ENCODE measurements at places on chromosomes 7 and 10.

- DNase-seq, result no peak
Observed at GRCh38 chr10:81905161-81905560, 30.2 kb downstream of the NRG3 start.

DNA sequence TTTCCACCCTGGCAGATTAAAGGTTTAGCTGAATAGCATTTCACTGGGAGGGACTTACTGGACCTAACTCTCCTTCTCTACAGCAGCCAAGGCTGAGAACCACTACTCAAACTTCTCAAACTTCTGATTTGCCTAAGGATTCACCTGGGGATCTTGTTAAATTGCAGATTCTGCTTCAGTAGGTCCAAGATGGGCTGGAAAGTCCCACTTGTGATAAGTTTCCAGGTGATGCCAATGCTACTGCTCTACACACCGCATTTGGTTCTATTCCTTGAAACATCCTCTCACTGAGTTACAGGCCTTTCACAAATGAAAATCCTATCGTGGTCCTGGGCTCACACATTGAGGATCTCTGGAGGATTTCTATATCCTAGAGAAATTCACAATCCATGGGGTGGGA, 147.9 kb downstream of the CHCHD3 start:
- DNase-seq, result no peak

DNA sequence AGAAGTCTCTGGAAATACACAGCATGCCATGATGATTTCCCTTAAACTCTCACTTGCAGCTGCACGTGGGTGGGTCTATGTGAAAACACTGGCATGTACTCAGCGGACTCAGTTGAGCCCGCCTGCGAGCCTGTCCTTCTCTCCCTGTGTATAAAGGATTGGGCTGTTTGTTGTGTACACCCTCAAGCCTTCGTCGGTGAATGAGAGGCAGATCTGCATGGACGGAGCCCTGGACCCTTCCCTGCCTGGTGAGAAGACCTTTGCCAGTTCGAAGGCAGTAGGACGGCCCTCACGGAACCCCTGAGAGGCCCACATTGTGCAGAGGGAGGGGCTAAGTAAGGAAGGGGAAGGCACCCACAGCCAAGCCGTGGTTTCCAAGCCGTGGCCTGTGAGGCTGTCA, 121.2 kb downstream of the WDFY4 start:
- DNase-seq, result no peak

DNA sequence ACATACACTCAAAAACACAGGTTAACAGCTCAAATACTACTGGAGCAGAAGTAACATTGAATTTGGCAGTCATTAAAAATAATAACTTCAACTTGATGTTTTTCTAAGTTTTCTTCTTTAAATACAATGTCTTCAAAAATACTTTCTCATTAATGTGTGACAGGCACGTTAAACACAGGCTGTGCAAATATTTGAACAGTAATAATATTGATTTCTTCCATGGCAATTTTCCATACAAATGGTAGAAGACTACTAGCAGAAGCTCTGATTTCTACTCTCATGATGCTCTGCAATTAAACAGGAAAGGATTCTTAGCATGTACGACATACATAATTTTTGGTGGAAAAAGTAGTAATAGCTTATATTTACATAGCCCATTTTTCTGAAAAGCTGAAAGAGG, 47.4 kb downstream of the NRP1 start:
- DNase-seq, result no peak

- no peak for DNase-seq
Observed at GRCh38 chr7:1085910-1086421, 1.9 kb upstream of the GPER1 start.

GRCh38 chr10:43314626-43315495, 48.0 kb upstream of the RASGEF1A start:
- no peak for DNase-seq

- DNase-seq, result no peak
Observed at GRCh38 chr10:133237588-133238465, at the start of gene VENTX. TSS of gene VENTX (plus strand) at chr10:133237855. CDS start at chr10:133237915, 60 bp downstream.

DNA sequence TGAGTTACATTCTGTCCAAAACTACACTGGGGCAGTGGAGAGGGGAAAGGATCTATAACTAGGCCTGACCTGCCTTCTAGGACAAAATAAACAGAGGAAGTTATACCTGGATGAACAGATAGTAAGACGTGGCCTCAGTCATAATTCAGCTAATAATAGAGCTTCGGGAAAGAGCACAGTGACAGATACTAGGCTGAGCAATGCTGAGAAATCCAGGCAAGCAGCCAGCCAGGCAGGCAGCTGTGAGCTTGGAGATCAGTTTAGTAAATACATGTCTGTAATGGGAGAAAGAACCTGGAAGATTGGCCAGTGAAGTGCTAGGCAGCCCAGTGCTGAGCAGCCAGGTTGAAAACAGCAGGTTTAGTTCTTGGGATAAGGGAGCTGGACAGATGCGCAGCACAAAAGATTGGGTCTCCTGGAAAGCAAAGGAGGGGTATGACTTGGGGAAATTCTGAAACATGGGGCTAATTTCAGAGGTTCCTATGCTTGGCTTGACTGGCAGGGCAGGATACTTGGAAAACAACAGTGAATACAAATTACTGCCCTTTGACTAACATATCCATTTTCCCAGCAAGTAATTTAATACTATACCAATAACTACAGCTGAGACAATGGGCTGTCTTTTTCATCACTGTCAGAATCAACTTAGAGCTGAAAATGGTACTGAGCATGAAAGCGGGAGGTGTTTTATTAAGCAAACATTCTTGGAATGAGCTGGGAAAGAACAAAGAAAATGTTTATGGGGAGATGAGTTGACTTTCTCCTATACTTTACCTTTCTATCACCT, 140.8 kb downstream of the DGKB start:
- DNase-seq, result no peak

DNA sequence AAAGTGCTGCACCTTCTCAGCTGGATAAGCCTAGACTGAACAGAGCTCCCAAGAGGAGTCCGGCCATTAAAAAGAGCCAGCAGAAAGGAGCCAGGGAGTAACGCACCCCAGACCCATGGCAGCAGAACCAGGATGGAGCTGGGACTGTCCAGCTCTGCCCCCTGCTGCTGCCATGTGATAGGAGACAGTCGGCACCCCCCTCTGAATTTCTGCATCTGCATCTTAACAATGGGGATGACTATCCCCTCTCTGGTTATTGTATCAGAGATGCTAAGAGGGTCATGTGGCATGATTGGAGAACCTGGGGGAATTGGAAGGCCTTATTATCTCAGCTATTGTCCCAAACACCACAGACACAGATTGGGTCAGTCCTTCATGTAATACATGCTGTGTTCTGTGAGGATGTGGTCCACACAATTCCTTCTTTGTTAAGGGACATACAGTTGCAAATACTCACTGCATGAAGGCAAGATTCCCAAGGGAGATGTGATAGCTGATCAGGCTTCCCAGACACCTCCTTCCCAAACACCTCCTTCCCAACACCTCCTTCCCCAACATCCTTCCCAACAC, 29.3 kb downstream of the PLEKHS1 start:
- DNase-seq, result no peak

DNA sequence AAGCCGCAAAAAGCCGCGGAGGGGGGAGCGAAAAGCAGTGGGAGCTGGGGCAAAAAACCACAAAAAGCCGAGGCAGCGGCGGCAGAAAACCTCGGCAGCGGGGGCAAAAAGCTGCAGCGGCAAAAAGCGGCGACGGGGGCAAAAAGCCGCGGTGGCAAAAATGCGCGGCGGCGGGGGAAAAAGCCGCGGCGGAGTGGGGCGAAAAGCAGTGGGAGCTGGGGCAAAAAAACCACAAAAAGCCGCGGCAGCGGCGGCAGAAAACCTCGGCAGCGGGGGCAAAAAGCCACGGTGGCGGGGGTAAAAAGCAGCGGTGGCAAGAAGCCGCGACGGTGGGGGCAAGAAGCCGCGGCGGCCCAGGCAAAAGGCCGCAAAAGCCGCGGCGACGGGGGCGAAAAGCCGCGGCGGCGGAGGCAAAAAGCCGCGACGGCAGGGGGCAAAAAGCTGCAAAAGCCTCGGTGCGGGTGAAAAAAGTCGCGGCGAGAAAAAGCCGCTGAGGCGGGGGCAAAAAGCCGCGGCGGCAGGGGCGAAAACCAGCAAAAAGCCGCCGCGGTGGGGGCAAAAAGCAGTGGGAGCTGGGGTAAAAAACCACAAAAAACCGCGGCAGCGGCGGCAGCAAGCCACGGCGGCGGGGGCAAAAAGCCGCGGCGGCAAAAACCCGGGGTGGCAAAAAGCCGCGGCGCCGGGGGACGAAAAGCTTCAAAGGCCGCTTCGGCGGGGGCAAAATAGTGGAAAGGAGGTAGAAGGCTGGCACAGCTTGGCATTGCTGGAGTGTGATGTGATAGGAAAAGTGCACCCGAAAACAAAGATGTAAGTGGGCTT, 135.9 kb downstream of the ZNF92 start:
- DNase-seq, result no peak

DNA sequence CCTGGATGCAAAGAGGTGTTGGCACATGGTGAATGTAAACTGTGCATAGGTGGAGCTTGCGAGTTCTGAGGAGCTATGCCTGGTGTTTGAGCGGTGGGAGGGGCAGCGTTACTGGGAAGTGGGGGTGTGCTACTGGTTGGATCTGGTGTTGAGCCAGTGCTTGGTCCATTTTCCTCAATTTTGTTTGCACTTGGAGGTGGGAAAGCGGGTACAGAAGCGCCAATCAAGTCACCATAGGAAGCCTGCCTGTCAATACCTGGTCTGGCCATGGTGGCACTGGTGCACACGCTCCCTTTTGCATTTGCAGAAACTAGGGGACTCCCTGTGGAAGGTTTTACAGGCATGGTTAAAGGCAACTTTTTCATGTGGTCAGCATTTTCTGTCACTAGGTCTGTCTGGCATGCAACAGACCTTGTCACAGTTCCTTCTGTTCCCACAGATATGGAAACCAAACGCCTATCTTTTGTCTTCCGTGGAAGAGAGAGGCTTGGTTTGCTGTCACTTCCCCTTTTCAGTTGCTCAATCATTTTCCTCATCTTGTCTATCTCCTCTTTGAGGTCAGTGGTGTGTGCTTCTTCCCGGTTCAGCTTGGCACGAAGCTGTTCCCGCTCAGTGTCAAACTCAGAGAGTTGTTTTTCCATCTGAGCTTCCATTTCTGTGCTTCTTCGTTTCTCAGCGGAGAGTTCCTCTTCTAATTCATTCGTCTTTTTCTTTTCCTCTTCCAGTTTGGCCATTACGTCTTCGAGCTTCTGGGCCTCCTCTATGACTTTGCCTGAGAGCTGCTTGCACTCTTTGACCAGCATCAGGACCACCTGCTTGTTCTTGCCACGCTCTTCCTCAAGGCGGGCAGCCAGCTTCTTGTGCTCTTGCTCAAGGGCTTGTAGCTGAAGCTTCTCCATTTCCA, 81.1 kb downstream of the CTTNBP2 start:
- no peak for DNase-seq

DNA sequence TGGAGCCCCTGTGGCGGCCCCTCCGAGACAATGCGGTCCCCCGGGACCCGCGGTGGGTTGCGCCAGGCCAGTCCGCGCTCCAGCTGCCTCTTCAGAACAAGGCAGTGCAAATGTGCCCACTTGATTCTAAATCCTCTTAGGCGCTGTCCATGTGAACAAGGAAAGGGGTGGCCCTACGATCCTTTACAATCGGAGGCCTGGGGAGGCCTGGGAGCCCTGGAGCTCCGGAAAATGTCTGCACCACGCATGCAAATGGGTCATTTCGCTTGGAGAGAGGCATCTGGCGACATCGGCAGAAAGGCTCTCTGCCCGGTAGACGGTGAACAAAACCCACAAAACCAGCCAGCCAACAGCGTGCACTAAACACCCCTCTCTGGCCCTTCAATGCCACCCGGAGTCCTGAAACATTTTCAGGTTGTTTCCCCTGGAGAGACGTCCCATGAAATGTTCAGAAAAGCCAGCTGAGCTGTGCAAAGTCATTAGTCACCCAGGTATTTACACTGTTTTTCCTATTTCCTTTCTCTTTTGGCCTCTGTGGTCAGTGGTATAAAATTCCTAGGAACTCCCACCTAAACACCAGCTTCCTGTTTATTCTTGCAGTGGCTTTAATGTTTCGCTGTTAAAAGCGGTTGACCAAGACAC, 102.8 kb upstream of the ZNF438 start:
- DNase-seq, result no peak

DNA sequence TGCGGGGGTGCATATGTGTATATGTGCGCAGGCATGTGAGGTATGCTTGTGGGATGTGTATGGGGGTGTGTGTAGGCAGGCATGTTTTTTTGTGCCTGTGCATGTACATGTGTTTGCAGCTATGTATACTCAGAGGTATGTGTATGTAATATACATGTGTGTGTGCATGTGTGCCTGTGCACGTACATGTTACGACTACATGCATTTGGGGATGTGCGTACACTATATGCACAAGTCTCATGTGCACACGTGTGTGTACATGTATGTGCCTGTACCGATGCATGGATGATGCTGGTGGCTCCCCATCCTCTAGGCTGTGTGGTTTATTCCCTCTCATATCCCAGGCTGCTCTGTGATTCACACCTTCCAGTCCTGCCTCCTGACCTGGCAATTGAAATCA, 69.2 kb downstream of the C10orf105 start:
- no peak for DNase-seq
